Sciatic nerve (tissue), 2 donors: ENCODE measurements at places on chromosomes 16 and 17.

GRCh38 chr16:4058386-4058785 lies 57.9 kb downstream of the ADCY9 start:
- no peak for DNase-seq

- DNase-seq, result no peak
Measured at GRCh38 chr17:31144428-31144827, 49.7 kb downstream of the NF1 start.

GRCh38 chr17:75551266-75551665 lies 25.8 kb downstream of the LLGL2 start:
- no peak for DNase-seq

GRCh38 chr17:1746975-1747543 lies 4.4 kb downstream of the SERPINF2 start:
- DNase-seq, result no peak

GRCh38 chr17:10613775-10614513 lies 43.2 kb downstream of the MYH3 start:
- no peak for DNase-seq

- DNase-seq, result no peak
Measured at GRCh38 chr17:27597188-27597580, 33.8 kb upstream of the LGALS9 start.

DNA sequence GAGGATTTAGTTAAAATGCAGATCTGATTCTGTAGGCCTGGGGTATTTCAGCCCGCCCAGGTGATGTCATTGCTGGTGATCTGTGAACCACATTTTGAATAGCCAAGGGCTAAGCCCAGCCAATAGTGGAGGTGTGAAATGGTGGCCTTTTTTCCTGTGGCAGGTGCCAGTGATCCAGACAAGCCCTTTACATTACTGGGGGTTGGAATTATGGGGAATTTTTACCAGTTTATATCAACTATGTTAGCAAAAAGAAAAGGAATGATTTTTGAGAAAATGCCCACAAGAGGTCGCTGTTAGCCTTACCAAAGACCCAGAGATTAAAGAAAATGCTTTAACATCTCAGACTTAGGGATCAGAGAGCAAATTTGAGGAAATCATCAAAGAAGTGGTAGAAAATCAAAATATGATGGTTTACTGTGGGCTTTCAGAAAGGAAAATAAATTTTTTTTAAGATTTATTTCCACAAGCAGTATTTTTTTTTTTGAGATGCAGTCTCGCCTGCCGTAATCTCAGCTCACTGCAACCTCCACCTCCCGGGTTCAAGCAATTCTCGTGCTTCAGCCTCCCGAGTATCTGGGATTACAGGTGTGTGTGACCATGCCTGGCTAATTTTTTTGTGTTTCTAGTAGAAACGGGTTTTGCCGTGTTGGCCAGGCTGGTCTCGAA lies 3.9 kb downstream of the VPS35L start:
- no peak for DNase-seq

DNA sequence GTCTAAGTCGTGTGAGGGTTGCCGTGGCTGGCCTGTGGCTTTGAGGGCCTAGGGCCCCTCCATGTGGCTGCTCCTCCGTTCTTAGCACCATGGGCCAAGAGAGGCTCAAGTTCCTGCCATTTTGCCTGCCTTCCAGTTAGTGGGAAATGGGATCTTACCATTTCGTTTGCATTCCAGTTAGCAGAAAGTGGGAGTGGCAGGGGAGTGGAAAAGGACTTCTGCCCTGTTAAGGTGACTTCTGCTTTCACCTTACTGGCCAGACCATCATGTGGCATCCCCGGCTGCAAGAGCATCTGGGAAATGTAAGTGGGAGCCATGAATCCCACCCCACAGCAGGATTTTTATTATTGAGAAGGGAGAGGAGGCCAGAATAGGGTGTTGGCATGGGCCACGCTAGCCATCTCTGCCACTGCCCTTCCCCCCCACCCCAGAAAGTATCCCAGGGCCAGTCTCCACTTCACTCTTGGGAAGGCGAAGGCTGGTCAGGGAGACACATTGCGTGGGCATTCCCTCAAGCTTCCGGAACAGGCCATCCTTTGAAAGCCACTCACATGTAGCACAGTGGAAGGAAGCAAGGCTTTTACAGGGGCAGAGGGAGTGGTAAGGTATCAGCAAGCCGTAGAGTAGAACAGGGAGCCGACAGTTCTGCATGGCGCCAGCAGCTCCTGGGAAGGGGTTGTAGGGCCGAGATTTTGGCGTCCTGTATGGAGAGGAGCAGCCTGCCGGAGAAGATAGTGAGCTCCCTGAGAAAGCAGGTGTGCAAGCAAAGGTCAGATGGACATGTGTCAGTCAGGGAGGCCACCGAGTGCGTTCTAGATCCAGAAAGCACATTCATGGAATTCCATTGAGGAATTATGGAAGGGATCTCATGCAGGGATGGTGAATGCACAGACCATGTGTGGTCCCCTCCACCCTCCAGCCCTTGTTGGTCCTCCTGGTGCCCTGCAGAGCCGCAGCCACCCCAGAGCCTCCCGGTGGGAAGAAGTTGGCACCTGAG lies 33.4 kb downstream of the CMIP start:
- DNase-seq, result no peak

DNA sequence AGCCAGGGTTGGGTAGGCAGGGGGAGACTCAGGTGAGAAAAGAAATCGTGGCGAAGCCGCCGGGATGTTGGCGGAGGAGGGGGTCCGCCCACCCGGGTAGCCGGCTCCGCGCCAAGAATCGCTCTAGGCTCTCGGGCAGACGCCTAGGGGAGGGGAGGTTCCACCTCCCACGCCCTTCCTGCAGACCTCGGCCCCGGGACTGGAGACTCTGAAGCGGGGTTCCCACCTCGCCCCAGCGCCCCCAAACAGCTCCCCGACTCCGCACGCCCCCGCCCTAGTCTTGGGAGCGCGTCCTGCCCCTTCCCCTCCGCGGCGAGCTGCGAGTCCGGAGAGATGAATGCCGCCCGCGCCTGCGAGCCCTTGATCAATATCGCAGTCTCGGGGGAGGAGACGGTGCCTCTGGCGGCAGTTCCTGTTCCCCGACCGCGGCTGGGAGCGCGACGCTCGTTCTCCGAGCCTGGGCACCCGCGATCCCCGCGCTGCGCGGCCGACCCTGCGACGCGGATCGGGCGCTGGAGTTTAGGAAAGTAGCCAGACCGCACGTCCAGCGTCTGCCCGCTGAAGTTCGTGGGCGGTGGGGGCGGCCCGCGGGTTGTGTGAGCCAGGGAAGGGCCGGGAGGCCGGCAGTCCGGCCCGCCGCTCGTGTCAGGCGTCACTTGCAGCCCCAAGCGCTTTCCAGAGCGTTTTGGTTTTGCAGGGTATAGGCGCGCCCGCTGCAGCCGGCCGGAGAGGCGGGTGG lies 790 bp downstream of the CRHR1 start:
- no peak for DNase-seq

- DNase-seq, result peak; percentile 94
Measured at GRCh38 chr16:88264641-88265285, 118.0 kb upstream of the ZNF469 start.

- no peak for DNase-seq
Measured at GRCh38 chr16:24051125-24051524, 205.0 kb upstream of the CACNG3 start.

DNA sequence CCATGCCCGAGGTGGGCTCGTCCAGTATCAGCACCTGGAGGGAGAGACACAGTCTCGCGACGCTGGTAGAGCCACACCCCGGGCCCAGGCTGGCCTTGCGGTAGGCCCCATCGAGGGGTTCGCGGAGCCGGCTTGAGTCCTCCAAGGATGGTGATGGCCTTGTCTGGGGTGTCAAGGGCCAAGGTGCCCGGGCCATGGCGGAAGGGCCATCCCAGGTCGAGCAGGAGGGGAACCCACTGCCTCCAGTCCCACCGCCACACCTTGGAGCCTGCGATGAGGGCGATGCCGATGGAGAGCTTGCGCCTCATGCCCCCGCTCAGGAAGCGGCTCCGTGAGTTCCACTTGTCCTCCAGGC lies 29.6 kb upstream of the RNPS1 start:
- no peak for DNase-seq

DNA sequence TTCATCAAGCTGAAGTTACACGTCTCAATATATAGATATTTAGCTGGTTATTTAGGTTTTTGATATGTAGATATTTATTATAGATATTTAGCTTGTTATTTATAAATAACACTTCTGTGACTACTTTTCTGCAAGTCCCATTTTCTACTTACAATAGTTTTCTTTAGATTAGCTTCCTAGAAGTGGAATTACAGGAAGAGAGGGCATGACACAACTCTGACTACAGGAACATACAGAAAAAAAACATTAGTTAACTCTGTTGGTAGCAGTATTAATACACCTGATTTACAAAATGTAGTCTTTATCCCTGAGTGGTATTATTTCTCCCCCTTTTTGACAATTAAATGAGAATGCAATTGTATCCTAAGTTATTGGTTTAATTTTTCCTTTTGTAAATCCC lies 21.2 kb upstream of the CCL1 start:
- DNase-seq, result no peak

DNA sequence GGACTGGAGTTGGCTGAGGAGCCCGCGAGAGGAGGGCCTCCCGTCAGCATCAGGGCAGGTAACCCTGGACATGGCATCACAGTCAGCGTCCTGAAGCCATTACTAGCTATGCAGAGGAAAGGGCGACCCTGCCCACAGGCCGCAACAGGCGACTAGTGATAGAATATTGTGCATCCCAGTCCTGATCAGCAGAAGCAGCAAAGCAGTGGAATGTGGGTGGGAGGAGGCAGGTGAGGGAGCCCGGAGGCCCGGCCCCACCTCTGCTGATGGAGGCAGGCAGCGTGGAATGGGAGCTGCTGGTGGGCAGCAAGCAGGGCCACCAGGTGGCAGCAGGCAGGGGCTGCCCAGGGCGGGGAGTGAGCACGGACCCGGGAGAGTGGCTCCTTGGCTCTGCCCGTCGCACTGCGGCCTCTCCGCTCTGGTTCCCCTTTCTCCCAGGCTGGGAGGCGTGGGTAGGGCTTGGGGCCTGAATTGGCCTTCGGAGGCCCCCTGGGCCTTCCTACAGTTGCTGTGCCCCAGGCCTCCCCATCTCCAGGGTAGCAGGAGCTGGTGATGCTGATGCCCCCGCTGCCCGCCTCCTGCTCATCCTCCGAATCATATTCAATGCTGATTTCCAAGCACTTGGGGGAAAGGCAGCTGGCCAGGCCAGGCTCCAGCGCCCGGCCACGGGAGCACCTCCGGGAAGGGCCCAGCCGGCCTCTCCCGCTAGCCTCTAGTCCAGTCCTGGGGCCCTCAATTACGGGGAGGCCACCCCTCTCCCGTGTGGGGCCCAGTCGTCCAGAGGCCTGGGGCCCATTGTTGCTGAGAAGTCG lies 20.2 kb downstream of the TSPOAP1 start:
- peak; percentile 48 for DNase-seq

DNA sequence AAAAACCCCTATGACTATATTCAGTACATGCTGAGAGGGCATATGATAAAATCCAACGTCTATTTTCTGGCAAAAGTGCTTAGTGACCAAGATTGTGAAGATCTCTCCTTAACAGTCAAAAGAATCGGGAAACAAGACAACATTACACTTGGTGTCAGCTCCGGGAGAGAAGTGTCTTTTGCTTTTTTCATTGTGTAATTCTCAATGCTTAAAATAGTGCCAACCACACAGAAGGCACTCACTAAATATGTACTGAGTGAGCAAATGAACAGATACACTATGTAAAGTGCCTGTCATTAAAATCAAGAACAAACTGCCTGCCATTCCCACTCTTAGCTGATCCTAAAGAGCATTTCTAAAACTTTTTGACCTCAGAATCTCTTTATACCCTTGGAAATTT lies 34.1 kb downstream of the VPS53 start:
- DNase-seq, result no peak

- DNase-seq, result no peak
Measured at GRCh38 chr16:83117810-83118209, 491.0 kb downstream of the CDH13 start.
